ENCODE measurements at places on chromosomes 13 and 19.

GRCh38 chr13:43301346-43301969, 278.1 kb downstream of the DNAJC15 start:
- DNase-seq, result no peak

DNA sequence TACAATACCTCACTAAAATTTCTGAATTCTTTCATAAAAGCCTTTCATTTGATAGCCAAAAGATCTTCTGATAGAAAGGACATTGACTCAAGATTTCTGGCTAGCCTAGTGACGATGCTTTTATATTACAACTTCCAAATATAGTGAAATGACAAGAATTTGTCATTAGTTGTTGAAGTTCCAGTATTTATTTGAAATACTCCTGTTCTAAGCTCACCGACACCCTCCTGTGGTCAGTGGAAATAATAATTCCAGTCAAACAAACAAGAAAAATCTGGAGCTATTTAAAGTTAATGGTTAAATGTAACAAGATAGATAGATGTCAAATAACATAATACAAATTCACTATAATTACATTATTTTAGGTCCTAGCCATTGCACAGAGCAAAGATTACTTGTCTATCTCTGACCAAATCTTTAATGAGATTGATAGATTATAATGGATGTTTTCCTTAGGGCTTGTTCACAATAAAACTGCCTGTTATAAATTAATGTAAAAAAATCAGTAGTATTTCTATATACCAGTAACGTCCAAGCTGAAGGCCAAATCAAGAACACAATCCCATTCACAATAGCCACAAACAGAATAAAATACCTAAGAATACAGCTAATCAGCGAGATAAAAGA, 195.5 kb downstream of the RGCC start:
- DNase-seq, result no peak

- no peak for DNase-seq
Measured at GRCh38 chr13:40624383-40624782, 42.1 kb downstream of the FOXO1 start.

DNA sequence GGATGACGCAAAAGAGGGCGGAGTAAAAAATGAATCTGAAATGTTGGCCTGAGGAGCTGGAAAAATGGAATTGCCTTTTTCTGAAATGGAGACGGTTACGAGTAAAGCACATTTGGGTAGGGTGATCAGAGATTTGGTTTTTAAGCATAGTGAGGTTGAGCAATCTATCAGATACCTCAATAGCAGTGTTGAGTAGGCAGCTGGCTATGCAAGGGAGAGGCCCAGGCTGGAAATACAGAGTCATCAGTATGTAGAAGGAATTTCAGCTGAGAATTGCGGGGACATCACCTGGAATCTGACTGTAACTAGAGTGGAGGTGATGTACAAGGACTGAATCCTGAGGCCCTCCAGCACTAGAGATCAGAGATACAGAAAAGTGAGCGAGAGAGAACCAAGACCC, 224.8 kb downstream of the LMO7 start:
- no peak for DNase-seq

GRCh38 chr19:3145909-3146676, 10.3 kb downstream of the GNA15 start:
- DNase-seq, result no peak

- DNase-seq, result no peak
Measured at GRCh38 chr13:105902396-105902795, 633.1 kb downstream of the EFNB2 start.

GRCh38 chr19:41276231-41276630, 12.1 kb downstream of the HNRNPUL1 start:
- no peak for DNase-seq
